ENCODE measurements at places on chromosomes 1 and 21.

GRCh38 chr1:59684698-59685097, 130.1 kb upstream of the HOOK1 start:
- DNase-seq: no peak

DNA sequence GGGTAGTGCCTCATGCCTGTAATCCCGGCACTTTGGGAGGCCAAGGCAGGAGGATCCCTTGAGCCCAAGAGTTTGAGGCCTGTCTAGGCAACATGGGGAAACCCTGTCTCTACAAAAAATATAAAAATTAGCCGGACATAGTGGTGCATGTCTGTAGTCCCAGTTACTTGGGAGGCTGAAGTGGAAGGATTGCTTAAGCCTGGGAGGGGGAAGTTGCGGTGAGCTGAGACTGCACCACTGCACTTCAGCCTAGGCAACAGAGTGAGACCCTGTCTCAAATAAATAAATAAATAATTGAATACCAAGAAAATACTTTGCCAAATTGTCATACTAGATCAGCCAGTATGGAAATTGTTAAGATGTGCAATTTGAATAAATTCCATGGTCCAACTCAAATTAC, 5.9 kb upstream of the RBBP5 start:
- DNase-seq: no peak

GRCh38 chr1:113835686-113836290, 23.5 kb upstream of the RSBN1 start:
- DNase-seq: peak; percentile 52

GRCh38 chr1:36508257-36508656, 25.5 kb upstream of the CSF3R start:
- DNase-seq: no peak

GRCh38 chr1:38418195-38419030, 371.8 kb upstream of the POU3F1 start:
- DNase-seq: no peak

GRCh38 chr1:81756872-81757271, 43.9 kb upstream of the ADGRL2 start:
- DNase-seq: no peak

DNA sequence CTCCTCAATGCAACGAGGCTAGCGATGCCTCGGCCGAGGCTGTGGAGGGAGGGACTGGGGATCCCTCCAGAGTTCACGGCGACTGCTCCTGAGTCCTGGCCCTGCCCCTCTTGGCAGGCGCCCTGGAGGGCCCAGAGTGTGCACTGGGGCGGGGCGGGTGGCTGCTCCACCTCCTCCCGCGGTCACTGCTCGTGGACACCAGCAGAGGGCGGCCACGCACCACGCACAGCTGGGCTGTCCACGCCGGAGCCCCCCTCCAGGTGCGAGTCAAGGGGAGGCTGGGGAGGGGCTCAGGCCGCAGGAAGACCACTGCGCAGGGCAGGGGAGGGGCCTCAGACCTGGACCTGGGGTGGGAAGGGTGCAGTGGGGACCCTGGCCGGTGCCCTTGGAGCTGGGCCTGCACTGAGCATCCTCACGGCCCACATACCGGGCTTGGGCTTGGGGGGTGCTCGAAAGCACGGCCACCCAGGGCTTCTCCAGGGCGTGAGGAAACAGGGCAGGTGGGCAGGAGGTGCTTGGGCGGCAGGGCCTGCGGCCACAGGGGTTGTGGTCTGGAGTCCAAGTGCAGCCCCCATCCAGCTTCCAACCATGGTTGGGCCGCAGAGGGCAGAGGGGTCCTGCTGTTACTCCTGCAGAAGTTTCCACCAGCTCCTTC, 20.6 kb upstream of the TTC34 start:
- DNase-seq: no peak

DNA sequence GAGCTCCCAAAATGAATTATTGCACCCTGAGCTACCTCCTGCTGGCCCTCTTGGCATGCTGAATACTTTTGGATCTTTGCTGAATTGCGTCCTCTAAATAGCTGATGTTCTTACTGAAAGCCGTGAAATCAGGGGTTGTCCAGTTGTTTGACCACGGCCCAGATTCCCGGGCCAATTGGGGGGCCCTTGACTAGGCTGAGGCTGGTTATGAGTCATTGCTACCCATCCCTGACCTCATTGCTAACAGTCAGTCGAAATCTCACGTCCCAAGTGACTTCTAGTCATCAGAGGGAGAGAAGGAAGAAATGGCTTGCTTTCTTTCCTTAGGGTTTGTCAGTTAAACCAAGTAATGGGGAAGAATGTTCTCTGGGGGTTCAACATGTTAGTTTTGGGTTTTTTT, 37.4 kb downstream of the SMYD2 start:
- DNase-seq: no peak

GRCh38 chr1:111334169-111334568, 43.5 kb downstream of the CHIA start:
- peak; percentile 41 for DNase-seq

- DNase-seq: no peak
Measured at GRCh38 chr1:29281571-29281970, 45.2 kb downstream of the PTPRU start.
